NCI-H69 (cell line): ENCODE measurements at places on chromosomes 6 and 20.

DNA sequence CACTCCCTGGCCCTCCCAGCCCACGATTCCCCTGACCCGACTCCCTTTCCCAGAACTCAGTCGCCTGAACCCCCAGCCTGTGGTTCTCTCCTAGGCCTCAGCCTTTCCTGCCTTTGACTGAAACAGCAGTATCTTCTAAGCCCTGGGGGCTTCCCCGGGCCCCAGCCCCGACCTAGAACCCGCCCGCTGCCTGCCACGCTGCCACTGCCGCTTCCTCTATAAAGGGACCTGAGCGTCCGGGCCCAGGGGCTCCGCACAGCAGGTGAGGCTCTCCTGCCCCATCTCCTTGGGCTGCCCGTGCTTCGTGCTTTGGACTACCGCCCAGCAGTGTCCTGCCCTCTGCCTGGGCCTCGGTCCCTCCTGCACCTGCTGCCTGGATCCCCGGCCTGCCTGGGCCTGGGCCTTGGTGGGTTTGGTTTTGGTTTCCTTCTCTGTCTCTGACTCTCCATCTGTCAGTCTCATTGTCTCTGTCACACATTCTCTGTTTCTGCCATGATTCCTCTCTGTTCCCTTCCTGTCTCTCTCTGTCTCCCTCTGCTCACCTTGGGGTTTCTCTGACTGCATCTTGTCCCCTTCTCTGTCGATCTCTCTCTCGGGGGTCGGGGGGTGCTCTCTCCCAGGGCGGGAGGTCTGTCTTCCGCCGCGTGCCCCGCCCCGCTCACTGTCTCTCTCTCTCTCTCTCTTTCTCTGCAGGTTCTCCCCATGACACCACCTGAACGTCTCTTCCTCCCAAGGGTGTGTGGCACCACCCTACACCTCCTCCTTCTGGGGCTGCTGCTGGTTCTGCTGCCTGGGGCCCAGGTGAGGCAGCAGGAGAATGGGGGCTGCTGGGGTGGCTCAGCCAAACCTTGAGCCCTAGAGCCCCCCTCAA is at the start of gene LTA:
Gene LTA, plus strand, starts transcription at position 249 of the 871 bp plus-strand sequence. Its CDS starts 454 bp downstream, at position 703.
- DNase-seq, result no peak

- DNase-seq, result no peak
Observed at GRCh38 chr6:106620931-106621672, 8.2 kb downstream of the RTN4IP1 start.

DNA sequence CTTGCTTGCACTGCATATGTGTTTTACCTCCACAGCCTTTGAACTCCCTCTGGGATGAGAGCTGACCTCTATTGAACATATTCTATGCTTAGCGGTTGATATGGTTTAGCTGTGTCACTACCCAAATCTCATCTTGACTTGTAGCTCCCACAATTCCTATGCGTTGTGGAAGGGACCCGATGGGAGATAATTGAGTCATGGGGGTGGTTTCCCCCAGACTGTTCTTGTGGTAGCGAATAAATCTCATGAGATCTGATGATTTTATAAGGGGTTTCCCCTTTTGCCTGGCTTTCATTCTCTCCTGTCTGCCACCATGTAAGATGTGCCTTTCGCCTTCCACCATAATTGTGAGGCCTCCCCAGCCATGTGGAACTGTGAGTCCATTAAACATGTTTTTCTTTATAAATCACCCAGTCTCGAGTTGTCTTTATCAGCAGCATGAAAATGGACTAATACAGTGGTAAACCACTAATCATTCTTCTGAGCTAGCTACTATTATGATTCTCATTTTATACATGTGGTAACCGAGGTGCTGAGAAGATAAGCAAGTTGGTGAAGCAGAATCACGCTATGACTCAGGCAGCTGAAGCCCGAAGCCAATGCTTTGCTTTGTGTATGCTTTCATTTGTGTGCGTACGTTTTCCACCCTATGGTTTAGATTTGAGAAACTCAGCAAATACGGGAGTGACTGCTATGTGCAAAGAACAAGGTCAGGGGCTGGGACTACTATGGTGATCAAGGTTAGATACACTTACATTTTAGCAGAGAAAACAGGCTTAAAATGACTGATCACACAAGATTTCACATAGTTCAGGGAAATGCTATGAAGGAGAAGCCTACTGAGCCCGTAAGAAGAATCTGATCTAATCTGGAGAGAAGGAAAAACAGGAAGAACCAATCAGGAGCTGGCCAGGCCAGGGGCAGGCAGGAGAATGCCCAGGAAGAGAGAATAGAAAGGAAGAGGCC is 363.5 kb downstream of the ESR1 start:
- DNase-seq, result no peak

DNA sequence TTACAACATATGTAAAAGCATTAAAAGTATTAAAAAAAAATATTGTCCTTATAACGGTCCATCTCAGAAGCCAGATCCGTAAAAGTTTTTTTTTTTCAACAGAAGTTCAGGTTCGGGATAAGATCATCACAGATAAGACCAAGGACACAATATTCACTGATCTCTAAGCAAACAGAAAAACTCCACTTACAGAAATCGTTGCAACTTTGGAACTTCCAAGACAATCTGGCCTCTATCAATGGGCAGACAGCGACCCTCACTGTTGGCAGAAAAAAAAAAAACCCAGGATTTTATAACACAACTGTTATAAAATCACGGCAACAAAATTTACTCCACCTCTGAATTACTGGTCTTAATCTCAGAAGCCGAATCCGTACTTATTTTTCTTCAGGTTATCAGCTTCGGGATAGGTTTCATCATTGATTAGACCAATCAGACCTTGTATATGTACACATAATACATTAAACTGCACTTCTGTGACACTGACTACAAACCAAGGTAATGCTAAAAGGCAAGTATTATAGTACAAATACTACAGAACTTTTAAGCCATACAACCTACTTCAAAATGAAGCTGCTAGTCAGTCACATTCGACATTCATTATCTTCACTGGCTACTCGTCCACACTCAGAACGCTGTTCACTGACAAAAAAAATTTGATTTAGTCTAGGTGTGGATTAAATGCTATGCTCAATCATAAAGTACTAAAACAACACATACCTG is 34.7 kb upstream of the SYNCRIP start:
- DNase-seq, result peak; percentile 30

- no peak for DNase-seq
Observed at GRCh38 chr20:10231290-10231689, 12.7 kb downstream of the SNAP25 start.

DNA sequence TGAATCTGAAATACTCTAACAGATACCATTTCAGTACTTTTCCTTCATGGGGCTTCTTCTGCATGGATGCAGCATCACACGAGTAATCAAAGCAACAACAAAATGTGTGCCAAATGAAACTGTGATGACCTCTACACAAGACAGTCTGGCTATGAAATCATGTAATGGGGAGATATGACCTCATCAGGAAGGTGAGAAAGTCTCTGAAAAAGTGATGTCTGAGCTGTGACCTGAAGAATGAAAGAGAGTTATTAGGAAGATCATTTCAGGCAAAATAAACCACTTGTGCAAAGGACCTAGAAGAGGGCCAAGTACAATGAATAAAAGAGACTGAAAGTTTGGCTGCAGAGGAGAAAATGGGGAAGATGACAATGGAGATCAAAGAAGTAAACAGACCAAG is 182.8 kb downstream of the PTPRK start:
- DNase-seq, result peak; percentile 44

DNA sequence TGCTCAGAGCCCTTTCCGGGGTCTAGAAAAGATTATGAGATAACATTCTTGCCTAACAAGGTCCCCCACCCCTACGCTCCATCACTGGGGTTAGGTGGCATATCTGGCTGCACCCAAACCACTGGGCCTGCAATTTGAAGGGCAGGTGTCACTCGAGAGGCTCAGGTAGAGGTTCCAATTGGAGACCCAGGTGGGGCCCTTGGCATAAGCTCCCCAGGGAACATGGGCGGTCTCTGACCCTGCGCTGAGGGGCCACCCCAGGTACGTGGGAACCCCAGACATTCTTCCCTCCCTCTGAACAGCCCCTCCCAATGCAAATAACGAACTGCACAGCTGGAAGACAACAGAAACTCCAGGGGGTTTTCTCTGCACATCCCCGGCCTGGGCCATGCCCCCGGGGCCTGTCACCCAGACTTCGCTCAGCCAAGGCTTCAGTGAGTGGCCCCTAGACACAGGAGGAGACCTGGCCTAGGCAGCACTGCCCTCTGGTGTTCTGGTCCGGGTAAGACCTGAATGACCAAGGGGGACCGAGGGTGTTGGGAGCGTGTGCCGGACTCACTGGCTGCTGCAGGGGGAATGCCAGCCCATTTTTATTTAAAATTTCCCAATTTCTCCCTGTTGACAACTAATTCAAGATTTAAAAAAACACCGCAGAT is 47.5 kb downstream of the DSTN start:
- peak; percentile 76 for DNase-seq

- DNase-seq, result no peak
Observed at GRCh38 chr6:119446609-119447008, 97.0 kb upstream of the MAN1A1 start.

DNA sequence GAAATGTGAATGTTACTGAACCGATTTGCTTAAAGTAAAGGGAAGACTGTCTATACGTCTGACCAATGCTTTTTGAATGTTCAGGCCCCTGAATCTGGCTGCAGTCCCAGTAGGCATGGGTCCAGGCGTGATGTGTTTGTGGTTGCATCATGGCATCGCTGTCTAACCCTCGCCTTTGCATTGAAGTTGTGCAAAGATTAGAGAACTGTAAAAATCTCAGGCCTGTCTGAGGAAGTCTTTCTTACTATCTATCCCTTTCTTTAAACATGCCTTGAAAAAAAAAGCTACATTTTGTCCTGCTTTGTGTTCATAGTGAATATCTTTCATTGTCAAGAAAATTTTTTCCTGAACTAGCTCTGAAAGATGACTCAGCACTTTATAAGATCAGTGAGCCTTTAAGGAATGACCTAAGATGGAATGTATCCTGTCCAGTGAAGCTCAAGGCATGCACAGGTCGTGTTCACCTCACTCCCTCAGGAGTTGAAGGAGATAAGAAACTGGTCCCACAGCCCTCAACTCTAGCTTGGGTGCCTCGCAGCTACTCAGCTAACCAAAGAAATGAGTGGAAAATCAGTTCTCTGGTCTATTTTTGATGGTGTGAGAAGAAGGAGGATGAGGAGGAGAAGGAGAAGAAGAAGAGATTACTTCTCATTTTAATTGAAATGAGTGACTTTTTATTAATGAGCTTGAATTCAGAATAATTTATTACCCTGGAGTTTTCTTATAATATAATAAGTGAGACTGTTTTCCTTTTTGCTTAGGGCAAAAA is 48.6 kb downstream of the TPD52L1 start:
- peak; percentile 72 for DNase-seq

GRCh38 chr6:11403035-11403601 is 134.4 kb upstream of the TMEM170B start:
- no peak for DNase-seq

- no peak for DNase-seq
Observed at GRCh38 chr20:23106271-23106851, 20.2 kb upstream of the CD93 start.
